ENCODE measurements at places on chromosomes 11 and 22.

DNA sequence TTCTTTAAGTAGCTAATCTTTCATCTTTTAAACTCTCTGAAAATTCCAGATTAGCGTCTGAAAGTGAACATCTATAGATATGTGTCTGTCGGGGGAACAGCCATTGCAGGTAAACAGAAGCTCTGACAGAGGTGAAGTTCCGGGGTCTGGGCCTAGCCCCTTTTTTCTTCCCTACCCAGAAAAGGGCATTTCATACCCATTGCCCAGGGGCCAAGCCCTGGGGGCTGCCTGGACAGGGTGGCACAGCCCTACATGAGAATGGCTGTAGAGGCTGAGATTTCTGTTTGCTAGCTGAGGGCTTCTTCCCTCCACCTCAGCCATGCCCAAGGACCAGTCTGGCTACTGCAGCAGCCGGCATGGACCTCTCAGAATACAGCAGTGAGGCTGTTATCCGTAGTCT is 327.0 kb upstream of the PLET1 start:
- DNase-seq: no peak

DNA sequence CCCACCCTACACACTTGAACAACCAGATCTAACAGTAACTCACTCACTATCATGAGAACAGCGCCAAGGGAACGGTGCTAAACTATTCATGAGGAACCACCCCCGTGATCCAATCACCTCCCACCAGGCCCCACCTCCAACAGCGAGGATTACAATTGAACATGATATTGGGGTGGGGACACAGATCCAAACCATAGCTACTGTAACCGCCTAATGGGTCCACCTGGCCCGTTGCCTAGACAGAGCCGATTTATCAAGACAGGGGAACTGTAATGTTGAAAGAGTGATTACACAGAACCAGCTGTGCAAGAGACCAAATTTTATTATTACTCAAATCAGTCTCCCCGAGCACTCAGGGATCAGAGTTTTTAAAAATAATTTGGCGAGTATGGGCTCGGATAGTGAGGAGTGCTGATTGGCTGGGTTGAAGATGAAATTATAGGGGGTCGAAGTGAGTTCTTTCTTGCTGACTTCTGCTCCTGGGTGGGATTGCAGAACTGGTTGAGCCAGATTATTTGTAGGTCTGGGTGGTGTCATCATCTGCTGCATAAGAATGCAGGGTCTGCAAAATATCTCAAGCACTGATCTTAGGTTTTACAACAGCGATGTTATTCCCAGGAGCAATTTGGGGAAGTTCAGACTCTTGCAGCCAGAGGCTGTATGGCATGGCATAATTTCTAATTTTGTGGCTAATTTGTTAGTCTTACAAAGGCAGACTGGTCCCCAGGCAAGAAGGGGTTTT is 17.9 kb upstream of the ZC3H12C start:
- DNase-seq: no peak

- DNase-seq: no peak
Measured at GRCh38 chr11:9757809-9758636, 94.1 kb downstream of the SWAP70 start.

DNA sequence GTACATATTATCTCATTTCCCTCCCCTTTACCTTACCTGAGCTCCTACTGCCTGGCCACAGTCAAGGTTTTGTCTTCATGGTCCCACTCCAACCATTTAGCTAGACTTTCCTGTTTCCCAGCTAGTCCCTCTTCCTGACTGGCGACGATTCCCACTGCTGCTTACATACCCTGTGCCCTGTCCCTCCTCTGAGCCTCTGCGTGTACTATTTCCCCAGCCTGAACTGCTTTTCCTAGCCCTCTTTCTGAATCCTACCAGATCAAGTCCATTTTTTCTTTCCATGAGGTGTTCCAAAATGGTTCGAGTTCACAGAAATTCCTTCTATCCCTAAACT is 23.4 kb downstream of the MRPL16 start:
- no peak for DNase-seq

GRCh38 chr11:112828421-112828820 is 132.8 kb upstream of the NCAM1 start:
- DNase-seq: no peak

GRCh38 chr22:28937206-28938025 is 54.0 kb downstream of the ZNRF3 start:
- DNase-seq: no peak

- no peak for DNase-seq
Measured at GRCh38 chr11:86639137-86639536, 33.3 kb downstream of the ME3 start.

DNA sequence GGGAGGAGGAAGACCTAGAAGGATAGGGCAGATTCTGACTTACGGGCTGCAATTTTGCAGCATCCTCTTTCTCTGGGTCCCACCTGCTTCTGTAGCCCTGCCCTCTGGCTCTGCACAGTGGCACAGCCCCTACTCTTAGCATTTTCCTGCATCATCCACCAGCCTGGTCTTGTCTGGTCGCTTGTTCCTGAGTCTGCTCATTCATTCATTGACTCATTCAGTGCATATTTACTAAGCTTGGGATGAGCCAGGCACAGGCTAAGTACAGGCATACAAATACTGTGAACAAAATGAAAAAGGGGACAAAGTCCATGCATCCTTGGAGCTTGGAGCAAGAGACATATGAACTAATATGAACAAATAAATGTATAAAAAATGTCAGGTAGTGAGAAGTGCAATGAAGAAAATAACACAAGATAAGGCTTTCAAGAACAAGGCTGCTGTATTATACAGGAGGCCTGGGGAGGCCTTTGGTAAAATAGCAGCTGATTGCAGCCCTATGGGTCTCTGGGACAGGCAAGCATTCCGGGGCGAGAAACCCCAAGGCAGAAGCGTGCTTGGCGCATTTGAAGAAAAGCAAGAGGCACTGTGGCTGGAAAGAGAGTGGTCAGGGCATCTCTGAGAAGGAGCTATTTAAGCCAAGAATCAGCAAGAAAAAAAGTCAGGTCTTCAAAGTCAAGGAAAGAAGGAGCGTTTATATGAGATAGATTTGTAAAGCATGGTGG is 108.0 kb upstream of the ALX4 start:
- no peak for DNase-seq

GRCh38 chr22:26479043-26479791 is 4.4 kb downstream of the HPS4 start:
- DNase-seq: no peak

DNA sequence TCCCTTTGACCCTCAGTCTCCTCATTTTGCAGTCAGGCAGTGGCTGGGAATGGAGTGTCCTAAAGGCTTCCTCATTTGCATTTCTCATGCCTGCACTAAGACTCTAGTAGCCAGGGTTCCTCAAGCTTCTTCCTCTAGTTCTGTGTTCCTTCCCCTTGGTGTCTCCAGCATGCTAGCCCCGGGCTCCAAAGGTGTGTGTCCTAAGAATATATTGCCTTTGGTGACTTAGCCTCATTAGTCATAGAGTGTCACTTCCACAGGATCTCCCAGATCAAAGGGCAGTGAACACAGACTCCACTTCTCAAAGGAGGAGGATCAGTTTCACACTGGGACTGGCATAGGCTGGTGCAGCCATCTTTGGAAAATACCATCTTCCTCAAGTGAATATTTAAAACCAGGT is 21.4 kb upstream of the ACER3 start:
- DNase-seq: no peak

GRCh38 chr11:78748918-78749690 is 174.4 kb upstream of the NARS2 start:
- DNase-seq: no peak

DNA sequence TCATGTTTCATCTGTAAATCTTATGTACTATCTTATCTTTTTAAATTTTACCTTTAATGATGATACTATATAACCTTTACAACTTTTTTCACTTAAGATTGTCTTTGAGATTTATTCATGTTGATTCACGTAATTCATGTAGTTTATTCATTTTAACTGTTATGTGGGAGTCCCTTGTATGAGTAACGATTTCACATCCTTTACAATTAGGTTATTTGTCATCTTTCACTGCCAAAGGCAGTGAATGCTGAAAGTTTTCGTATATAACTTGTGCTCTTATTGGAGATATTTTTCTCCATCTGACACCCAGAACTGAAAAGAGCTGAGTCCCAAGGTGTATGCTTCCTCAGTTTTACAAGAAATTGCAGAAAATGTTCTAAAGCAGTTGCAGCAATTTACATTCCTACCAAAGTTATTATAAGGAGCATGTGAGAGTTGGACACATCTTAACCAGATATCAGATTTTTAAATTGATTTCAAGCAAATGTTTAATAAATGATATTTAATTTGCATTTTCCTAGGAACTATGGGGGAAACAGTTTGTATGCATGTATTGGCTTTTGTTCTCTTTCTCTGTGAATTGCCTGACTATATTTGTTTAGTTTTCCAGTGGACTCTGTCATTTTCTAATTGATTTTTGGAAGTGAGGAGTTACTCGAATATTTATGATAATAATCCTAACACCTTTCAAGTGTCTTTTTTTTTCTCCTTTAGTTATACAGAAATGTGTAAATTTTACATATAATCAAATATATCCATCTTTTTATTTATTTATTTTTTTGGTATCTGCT is 6.4 kb downstream of the ARL14EP start:
- DNase-seq: no peak

- no peak for DNase-seq
Measured at GRCh38 chr11:13019313-13019712, 10.2 kb downstream of the RASSF10 start.

DNA sequence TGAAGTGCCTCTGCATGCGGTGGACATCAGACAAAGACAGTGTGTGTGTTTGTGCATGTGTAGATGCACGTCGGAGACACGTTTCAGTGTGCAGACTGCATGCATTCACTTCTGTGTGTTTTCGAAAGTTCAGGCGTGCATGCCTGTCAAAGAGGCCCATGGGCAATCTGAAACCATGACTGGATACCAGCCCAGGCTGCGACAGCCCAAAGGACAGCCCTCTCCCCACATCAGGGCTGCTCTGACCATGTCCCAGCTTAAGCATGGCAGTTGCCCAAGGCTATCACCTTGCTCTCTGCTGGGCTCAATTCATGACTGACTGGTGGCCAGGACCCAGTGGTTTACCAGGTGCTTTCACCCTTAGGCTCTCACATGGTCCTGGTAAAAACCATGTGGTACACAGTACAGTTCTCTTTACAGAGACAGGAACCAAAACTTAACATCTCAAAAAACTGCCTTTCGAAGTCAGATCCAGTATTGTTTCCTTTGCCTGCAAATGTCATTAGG is 423.7 kb upstream of the CADM1 start:
- DNase-seq: no peak

DNA sequence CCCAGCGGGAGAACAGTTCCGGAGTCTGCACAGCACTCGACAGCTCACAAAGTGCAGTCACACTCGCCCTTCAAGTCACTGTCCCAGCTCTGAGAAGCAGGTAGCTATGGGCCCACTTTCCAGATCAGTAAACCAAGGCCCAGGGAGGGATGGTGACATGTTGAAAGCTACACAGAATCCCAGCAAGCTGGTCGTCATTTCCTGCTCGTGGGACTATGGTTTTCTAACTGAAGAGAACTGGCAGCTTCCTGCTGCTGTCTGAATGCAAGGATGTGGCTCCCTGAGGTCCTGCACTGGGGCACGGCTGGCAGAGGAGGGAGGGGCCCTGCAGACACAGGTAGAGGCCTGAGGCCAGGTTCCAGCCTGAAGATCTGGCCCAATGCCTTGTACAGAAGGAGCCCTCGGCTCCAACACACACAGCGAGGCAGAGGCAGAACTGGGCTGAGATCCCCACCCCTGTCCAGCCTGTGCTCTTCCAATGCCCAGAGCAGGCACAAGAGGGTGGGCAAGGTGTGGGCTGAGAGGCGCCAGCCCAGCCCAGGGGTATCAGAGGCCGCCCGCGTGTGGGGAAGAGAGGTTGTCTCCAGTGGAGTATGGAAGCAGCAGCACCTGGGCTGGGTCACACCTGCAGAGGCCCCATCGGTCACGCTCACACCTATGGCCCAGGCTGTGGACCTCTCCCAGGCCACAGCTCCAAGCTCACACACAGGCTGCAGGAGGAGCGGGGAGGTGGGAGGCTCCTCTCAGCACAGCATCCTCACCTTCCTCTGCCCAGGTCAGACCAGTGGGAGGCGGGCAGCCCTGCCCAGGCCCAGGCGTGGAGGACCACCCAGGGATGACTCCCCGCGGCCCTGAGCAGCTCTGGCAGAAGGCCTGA is 119.2 kb downstream of the PHF21B start:
- DNase-seq: no peak

- DNase-seq: no peak
Measured at GRCh38 chr22:50197856-50198623, 2.8 kb upstream of the SELENOO start.
